Panc1 (cell line): ENCODE measurements at places on chromosomes 3 and 15. TPM values are rescaled to one million over a fixed set of nuclear protein-coding genes. Genes with fewer than 3 reads are reported as not detected.

DNA sequence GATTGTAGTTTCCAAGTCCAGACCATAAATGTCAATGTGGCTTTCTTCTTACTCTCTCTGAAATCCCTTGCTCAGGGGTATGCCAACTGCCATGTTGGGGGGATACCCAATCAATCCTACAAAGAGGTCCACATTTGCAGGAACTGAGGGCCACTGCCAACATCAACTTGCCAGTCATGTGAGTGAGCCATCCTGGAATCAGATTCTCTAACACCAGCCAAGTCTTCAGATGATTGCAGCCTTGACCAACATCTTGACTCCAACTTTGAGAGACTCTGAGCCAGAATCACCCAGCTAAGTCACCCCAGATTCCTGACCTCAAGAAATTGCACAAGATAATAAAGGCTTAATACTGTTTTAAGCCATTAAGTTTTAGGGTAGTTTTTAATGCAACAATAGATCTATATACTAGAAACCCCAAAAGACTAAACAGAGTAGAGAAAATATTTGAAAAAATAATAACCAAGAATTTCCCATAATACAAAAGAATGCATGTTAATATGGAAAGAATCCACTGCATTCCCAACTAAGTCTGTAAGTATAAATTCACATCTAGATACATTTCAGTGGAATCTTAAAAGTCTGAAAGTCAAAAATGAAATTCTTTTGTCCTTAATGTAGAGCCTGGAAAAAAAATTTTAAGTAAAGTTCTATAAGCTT, 22.4 kb downstream of the ISG20 start:
- DNase-seq, result no peak
- peaks cover 4% of the 10 kb centered on the region; the same call in 1 of the 2 replicates for H3K27me3 ChIP-seq
- H3K27ac ChIP-seq, result no peak overlapping the region
- no peaks in the 10 kb centered on the region for H3K36me3 ChIP-seq
- no peaks in the 10 kb centered on the region for H3K4me1 ChIP-seq

DNA sequence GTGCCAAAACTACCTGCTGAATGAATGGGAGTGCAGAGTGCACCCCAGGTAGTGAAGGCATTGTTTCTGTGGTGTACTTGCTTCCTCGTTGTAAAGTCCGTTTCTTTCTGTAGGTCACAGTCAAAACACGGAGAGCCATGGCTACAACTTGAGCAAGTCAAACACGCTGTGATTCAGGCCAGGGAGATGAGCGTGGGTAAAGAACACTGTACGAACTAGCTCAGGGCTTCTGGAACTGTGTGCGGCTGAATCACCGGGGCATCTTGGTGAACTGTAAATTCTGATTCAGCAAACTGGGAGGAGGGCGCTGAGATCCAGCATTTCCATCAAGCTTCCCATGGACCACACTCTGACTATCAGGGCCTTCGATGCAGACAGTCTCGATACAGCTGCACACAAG, 5.0 kb upstream of the TNK2 start:
- H3K27me3 ChIP-seq, result no peaks in the 10 kb centered on the region
- no peak overlapping the region for H3K27ac ChIP-seq
- no peaks in the 10 kb centered on the region for H3K36me3 ChIP-seq
- no peak for DNase-seq
- H3K4me1 ChIP-seq, result peaks cover 26% of the 10 kb centered on the region

DNA sequence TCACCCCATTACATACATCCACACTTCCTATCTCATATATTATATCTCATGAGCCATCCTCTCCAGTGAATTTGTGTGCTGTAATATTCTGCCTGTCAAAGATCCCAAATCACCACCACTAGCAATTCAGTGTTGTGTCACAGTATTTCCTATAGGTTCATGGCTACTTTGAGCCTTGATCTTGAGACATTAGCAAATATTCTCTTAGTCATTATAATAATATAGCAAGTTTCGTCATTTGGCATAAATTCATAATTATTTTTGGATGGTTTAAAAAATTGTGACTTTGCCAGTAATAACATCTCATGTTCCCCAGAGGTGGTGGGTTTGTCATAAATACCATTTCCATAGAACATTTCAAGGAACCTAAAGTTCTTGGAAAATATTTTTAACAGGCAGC, 47.7 kb downstream of the CMSS1 start:
- H3K4me1 ChIP-seq, result no peaks in the 10 kb centered on the region
- H3K4me3 ChIP-seq, result no peak overlapping the region
- H3K36me3 ChIP-seq, result no peaks in the 10 kb centered on the region
- no peaks in the 10 kb centered on the region for H3K27me3 ChIP-seq
- no peak for DNase-seq
- H3K27ac ChIP-seq, result no peak overlapping the region

IQCH gene
- total RNA-seq, result 3.9 TPM

DNA sequence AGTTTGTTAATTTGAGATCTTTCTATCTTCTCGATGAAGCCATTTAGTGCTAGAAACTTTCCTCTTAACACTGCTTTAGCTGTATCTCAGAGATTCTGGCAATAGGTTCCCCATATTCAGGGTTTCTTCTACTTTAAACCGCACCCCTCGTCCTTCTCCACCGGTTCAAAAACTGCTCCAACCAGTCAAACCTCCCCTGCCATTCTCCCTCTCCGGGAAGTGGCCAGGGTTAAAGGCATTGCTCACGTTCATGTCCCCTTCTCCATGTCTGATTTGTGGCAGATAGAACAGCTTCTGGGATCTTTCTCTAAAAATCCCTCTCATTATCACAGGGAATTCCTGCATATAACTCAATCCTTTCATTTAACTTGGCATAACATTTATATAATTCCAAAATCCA, 14.4 kb downstream of the ALDH1L1 start:
- no peaks in the 10 kb centered on the region for H3K36me3 ChIP-seq
- H3K27me3 ChIP-seq, result peaks cover 26% of the 10 kb centered on the region
- DNase-seq, result no peak
- no peak overlapping the region for H3K4me3 ChIP-seq

DNA sequence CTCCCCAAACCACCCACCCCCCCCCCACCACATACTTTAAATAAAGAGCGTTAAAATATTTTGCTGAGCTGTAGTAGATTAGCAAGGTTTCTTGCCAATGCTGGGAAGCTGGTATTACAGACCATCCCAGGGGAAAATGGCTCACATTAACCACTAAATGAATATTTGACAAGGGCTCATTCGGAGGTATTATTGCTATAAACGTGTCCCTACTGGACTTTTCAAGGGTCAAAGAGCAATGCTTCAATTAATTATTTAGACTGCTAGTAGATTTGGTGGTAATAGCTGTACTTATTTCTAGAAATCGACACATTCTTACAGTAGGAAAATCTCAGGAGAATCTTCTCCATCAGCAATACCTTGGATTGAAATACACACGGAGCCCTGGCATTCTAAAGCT, 5.2 kb downstream of the SOX2 start:
- H3K4me1 ChIP-seq, result no peaks in the 10 kb centered on the region
- no peak overlapping the region for H3K27ac ChIP-seq
- no peak for DNase-seq
- H3K27me3 ChIP-seq, result peaks cover 35% of the 10 kb centered on the region
- H3K4me3 ChIP-seq, result no peak overlapping the region
- no peaks in the 10 kb centered on the region for H3K36me3 ChIP-seq

GRCh38 chr3:84567796-84568195, 391.0 kb upstream of the CADM2 start:
- H3K27me3 ChIP-seq, result no peaks in the 10 kb centered on the region
- no peak for DNase-seq
- H3K27ac ChIP-seq, result no peak overlapping the region
- no peaks in the 10 kb centered on the region for H3K36me3 ChIP-seq
- no peak overlapping the region for H3K4me3 ChIP-seq
- no peaks in the 10 kb centered on the region for H3K4me1 ChIP-seq

DNA sequence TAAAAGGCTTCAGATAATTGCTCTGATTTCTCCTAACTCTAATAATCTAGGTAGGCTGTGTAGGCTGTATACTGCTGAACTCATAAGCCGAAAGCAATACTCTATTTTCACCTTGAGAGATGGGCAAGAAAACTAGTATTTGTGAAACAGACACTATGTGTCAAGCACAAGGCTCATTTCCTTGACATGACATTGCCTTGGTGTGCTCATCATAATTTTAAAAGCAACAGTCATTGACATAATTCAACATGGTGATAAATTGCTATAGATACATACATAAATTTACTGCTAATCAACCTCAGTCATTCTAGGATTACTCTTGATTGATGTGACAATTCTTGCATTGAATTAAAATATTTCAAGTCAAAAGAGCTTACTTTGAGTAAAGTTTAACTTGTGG, 304.7 kb downstream of the CNTN3 start:
- no peaks in the 10 kb centered on the region for H3K27me3 ChIP-seq
- H3K4me3 ChIP-seq, result no peak overlapping the region
- no peaks in the 10 kb centered on the region for H3K36me3 ChIP-seq
- no peak for DNase-seq
- H3K4me1 ChIP-seq, result no peaks in the 10 kb centered on the region
- H3K27ac ChIP-seq, result no peak overlapping the region
